NCI-H345 (cell line): ENCODE measurements at places on chromosomes 2 and 18.

DNA sequence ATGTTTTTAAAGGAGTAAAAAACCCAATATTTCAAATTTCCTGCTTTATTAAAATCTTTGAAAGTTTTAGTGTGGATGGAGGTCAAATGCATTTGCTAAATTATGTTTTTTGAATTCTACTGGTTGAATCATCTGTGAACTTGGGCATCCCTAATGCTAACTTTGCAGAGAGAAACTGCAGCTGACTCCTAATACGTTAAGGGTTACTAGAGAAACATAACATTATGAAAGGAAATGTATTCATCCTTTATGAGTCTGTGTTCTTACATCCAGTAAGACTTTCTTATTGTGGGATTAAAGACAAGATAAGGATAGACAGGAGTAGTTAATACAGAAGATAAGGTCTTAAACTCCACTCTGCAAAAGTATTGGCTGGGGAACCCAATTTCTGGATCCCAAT lies 140.6 kb downstream of the FAM124B start:
- DNase-seq: no peak

DNA sequence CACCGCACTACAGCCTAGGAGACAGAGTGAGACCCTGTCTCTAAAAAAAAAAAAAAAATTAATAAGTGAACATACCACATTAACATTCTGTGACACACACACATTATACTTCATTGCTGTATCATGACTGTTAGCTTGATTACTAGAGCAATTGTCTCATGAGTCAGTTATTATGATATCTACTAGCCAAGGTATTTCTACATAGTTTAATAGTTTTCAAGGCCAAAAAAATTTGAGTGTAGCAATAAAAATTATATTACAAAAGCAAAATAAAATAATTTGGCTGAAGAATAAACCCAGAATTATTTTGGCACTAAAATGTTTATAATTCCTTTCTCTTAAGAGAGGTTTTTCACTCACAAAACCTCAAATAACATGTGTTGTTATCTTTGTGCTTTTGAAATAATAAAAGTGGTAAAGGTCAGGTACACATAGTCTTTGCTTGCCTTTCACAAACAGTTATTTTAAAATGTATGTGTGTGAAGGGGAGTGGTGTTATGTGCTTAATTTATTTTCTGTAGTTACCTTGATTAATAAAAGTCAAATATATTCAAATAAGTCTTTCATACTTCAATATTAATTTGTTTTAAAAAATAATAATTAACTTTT lies 136.9 kb upstream of the SPOPL start:
- no peak for DNase-seq

DNA sequence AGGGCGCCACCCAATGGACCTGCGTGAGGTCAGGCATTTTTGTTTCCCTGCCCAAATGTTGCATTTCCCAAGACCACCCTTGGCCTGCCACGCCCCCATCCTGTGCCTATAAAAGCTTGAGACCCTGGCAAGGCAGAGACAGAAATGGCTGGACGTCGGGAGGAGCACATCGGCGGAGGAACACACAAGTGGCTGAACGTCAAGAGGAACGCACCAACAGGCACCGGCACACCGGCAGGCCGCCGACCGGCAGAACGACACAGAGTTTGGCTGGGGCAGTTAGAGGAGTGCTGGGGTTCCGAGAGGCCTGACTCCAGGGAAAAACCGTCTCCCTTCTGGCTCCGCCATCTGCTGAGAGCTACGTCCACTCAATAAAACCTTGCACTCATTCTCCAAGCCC lies 35.9 kb downstream of the DCDC2C start:
- no peak for DNase-seq

GRCh38 chr2:66452214-66452613 lies 17.3 kb downstream of the MEIS1 start:
- no peak for DNase-seq
